ENCODE measurements at places on chromosomes 3 and 15.

DNA sequence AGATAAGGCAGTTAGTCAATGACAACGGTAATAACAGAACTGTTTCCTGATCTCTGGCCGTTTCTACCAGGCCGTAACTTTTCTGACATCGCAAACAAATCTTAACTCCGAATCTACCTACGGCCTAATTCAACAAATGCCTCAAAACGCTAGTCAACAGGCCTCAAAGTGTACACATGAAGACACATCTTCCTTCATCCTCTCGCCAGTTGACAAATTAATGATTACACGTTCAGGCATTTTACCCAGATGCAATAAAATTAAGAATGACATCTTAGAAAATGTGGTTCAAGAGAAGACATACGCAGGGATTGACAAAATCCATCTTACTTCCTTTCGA, 1.5 kb downstream of the SFMBT1 start:
- no peak for DNase-seq

GRCh38 chr3:6785726-6786125, 75.2 kb upstream of the GRM7 start:
- DNase-seq, result no peak

DNA sequence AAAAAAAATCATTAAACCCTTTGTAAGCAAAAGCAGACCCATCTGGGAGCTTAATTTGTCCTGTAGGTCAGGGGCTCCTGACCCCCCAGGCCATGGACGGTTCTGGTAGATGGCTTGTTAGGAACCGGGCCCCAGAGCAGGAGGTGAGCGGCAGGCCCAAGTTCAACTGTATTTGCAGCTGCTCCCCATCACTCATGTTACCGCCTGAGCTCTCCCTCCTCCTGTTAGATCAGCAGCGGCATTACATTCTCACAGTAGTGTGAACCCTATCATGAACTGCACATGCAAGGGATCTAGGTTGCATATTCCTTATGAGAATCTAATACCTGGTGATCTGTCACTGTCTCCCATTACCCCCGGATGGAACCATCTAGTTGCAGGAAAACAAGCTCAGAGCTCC, 60.7 kb downstream of the FSIP1 start:
- no peak for DNase-seq

DNA sequence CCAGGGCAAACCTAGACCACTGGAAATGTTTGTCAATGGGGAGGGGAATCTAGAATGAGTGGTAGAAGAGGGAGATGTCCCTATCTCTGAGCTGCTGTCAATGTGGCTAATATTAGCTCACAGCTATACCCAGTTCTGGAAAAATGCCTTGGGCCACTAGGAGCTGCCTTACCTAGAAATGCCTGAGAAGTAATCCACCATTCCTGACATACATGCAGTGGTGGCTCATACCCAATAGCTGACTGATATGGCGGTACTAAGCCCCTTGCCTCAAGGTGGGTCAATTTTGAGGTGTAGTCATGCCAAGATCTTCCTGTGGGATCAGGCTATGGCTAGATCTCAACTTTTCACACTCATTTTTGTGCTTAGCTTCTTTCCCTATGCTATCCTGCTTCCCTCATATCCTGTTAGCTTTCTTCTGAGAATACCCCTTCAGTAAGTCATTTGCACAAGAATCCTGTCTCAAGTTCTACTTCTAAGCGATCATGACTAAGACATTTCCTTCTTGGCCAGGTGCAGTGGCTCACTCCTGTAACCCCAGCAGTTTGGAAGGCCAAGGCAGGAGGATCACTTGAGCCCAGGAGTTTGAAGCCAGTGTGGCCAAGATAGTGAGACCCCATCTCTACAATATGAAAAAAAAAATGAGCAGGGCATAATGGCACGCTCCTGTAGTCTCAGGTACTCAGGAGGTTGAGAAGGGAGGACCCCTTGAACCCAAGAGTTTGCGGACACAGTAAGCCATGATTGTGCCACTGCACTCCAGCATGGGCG, 49.1 kb upstream of the RFX7 start:
- DNase-seq, result no peak

DNA sequence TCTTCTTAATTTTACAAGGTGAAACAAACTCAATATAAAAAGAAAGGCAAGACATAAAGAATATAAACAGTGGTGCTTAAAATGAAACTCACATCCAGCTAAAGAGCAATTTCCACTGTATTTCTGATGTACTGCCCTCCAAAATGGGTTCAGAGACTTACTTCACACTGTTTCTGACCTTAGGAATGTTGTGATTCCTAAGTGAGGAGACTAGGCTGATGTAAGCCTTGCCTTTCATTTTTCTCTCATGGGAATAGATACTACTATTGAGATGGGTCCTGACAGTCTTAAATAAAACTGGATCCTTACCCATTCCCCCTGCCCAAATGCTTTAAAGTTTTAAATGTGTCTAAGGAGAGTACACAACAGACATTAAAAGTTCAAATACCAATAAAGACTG, 86.9 kb downstream of the CBLB start:
- no peak for DNase-seq

DNA sequence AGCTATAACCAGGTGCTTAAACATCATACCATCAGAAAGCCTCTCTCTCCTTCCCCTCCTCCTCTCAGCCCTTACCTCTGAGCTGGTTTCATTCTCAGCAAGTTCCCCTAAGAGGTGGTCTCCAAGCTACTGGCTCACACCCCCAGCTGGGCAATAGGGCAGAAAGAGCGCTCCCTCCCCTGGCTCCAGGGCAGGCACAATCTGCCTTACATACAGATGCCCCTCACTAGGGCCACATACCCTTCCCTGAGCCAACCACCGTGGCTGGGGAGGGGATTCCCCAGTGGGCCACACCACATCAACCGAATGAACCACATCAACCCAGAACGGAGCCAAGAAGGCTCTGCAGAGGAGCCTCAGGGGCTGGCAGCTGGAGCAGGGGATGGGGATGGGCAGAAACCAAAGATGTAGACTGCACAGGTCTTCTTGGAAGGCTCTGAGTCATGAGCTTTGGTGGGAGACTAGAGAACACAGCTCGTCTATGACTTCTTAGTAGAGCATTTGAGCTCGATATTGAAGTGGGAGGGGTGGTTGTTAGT, 4.6 kb upstream of the FBLN2 start:
- no peak for DNase-seq

DNA sequence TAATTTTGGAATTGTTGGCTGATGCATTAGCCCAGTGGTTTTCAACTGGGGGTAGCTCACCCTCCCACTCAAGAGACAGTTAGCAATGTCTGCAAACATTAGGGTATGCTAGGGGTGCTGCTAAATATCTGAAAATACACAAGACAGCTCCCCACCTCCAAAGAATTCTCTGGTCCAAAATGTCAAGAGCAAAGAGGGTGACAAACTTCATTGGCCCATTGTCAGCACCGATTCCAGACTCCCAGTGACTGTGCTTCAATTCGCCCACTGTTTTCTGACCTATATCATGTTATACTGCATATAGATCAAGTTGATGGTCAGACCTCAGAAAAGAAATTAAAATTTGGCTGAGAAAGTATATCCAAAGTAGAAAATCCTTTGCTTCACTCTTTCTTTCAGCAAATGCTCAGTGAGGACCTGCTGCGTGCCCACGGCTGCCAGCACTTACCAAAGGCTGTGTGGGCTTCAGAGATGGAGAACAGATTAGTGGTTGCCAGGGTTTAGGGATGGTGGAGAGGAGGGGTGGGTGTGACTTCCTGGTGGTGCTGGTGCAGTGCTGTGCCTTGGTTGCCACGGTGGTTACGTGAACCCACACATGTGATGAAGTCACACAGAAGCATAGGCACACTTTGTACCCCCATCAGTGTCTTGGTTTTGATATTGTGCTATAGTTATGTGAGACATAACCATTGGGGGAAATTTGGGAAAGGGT, 204.0 kb downstream of the PLCL2 start:
- no peak for DNase-seq

DNA sequence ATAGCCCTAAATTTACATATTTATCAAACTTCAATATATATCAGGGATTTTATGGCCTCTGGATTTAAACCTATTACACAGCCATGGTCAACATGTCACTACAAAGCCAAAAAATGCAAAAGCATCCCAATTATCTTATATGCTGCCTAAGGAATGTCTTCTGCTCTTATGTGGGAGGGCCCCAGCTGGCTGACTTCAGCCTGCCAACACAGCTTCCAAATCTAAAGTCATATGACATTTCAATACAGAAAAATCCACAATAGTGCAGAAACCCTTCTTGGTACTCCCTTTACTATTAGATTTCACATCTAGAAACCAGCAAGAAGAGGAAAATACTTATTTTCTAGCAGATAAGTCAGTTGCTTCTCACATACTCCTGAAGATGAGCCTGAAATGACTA, 6.4 kb downstream of the PFN2 start:
- DNase-seq, result no peak

DNA sequence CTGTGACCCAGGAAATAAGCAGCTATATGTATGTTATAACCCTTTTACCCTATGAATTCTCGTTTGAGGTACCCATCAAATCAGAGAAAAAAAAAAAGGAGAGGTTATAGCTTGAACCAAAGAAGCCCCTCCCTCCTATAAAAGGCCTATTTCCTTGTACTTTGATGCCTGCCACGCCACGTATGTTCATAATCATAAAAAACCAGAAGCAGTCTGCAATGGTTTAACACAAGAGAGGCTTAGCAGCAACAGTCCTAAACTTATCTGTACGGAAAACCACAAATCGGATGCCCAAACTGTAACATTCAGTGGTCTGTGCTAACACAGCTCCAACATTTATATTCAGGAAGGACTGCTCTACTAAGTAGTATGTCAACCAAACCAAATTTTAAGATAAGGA, 21.2 kb downstream of the CCR8 start:
- DNase-seq, result no peak

- no peak for DNase-seq
These were observed 14.4 kb upstream of the XYLB start for GRCh38 chr3:38332201-38332600.

DNA sequence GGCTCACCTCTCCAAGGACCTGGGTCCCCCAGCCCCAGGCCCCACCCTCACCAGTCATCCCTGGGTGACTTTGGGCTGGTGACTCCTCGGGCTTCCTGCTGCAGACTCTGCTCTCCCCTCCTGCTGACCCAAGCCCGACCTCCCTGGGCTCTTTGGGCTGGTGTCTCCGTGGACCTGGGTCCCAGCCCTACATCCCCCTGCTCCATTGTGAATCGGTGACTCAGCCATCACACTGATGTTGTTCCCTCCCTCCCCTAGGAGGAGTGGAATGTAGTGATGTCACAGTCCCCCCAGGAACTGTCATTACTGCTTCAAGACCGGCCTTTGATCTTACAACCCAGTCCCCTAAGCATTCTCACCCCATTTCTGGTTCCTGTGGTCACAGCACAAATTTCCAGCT, 83.7 kb downstream of the ADAMTS7 start:
- DNase-seq, result no peak

GRCh38 chr3:185267193-185267592, 13.3 kb upstream of the EHHADH start:
- no peak for DNase-seq

DNA sequence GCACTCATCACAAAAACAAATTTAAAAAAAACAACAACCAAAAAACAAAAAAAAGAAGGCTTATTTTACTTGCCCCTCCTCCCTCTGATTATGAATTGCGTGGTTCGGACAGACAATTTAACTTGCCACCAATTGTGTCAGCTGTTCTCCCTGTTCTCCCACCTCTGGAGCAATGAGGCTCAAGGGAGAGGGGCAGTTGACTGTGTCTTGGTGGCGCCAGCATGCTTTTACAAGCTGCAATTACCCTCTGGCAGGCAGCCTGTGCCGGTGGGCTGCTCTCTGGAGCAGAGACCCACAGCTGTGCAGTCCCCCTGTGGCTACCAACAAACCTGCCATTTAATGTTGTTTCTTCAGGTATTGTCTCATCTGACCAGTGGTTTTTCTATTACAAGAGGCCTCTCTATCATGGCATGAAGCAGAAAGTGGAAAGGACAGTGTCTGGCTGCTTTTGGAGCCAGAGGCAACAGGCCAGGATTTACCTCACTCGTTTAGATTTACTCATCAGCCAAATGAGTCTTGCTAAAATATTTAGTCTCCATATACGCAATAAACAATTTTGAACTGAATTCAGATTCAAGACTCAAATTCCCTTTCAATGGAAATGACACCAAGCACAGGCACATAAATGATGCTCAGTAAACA, 192.0 kb upstream of the TPRG1 start:
- DNase-seq, result peak; percentile 48

- no peak for DNase-seq
These were observed 854.4 kb downstream of the SQOR start for GRCh38 chr15:46489276-46489675.

GRCh38 chr3:127536830-127537812, 53.4 kb downstream of the TPRA1 start:
- DNase-seq, result no peak

GRCh38 chr3:159726231-159726964, 262.2 kb upstream of the IL12A start:
- peak; percentile 4 for DNase-seq

- DNase-seq, result no peak
These were observed 17.4 kb downstream of the HAPLN3 start for GRCh38 chr15:88877906-88878305.

GRCh38 chr15:98899272-98900021, 108.1 kb downstream of the PGPEP1L start:
- no peak for DNase-seq

DNA sequence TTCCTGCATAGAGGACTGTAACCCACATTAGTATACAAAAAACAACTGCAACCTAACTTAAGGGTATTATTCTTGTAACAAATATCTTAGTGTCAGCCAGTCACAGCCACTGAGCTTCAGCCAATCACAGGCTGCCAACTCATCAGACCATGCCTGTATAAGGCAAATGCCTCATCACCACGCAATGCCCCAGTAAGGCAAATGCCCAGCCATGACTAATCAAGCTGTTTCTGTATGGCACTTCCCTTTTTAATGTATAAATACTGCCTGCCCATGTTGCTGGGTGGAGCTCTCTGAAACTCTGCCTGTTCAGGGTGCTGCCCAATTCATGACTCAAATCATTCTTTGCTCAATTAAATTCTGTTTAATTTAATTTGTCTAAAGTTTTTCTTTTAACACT, 18.4 kb upstream of the GABRA5 start:
- DNase-seq, result no peak

GRCh38 chr3:160797356-160797755, 41.3 kb downstream of the PPM1L start:
- no peak for DNase-seq

DNA sequence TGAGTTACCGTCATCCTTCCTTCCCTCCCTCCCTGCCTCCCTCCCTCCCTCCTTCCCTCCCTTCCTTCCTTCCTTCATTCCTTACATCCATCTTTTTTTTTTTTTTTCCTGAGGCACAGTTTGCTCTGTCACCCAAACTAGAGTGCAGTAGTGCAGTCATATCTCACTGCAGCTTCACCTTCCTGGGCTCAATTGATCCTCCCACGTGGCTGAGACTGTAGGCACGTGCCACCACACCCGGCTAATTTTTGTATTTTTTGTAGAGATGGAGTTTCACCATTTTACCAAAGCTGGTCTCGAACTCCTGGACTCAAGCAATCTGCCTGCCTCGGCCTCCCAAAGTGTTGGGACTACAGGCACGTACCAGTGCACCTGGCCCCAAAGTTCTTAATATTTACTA, 25.8 kb downstream of the USP3 start:
- DNase-seq, result no peak

DNA sequence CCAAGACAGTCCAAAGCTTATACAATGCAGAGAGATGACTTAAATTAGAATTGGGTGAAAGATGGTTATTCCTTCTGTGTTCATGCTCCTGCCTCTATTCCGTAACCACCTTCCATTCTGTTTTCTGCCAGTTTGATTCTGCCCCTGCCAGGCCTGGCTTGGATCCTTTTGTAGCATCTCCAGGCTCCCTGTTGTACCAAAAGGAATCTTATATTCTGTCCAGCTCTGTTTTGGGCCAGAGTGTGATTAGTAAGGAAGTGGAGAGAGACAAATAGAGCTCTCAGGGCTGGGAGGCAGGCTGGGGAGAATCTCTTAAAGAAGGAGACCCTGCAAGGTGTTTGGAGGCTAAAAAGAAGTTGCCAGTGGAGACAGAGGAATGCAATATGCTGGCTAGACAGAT, 63.8 kb downstream of the KCNAB1 start:
- no peak for DNase-seq
